Stimulated activated CD4-positive, alpha-beta T cell treated with anti-CD3 and anti-CD28 coated beads, Interleukin-1b, Interleukin-23, amount 100 ng/mL, for 1 hour (primary cell): ENCODE measurements at places on chromosomes 11 and 22.

- no peak for DNase-seq
Measured at GRCh38 chr11:76564364-76564763, 106.2 kb downstream of the LRRC32 start.

DNA sequence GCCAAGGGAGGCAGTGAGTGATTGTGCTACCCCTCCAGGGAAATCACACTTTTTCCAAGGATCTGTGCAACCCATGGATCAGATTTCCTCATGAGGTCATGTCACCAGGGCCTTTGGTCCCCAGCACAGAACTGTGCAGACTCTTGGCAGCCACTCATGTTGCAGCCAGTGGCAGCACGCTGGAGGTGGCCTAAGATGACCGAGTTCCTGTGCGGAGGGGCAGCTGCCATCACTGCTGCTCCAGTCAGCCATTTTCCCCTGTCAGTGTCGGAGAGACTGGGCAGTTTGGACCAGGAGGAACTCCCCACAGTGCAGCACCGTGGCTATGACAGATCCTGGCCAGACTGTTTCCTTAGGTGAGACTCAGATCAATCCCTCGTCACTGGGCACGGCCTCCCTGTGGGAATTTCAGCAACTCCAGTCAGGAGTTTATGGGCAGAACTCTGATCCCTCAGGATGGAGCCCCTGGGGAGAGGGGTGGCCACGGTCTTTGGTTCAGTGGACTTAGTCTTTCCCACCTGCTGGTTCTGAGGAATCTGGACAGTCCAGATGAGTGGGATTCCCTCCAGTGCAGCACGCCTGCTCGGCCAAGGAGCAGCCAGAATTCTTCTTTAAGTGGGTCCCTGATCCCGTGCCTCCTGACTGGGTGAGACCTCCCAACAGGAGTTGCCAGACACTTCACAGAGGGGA, 194.6 kb upstream of the CARD18 start:
- DNase-seq: no peak

DNA sequence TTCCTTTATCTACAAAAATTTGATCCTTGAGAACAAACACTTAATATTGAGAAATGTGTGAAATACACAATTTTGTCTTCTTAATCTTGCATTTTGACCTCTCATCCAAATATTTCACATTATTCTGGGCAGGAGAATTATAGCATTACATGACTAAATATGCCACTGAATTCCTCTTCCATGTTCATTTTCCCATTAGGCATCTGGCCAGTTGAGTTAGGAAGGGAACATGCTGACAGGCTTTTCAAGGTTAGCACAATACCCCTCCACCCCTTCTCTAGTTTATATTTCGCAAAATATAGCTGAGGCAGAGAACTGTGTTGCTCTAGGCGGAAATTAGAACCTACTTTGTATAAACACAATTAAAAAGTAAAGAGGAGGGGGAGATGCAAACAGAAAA, 271.7 kb upstream of the ZC3H12C start:
- no peak for DNase-seq

DNA sequence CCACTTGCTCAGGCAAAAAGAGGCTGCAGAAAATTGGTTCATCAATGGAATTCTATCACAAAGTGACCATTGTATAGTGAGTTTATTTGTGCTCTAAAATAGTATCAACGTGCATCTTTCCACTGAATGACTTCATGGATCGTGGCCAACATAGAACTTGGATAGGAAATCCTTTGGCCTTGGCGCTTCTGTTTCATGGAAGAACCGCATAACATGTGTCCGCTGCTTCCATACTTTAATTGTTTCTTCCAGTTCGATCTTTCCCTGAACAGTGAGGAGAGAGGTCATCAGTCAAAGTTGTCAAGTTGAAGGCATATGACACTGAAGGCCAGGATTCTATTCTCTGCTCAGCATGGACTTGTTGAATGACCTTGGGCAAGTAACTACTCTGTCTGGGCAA, 4.5 kb downstream of the NDUFA6 start:
- no peak for DNase-seq

GRCh38 chr11:86418917-86419316, 44.2 kb downstream of the CCDC81 start:
- DNase-seq: no peak

DNA sequence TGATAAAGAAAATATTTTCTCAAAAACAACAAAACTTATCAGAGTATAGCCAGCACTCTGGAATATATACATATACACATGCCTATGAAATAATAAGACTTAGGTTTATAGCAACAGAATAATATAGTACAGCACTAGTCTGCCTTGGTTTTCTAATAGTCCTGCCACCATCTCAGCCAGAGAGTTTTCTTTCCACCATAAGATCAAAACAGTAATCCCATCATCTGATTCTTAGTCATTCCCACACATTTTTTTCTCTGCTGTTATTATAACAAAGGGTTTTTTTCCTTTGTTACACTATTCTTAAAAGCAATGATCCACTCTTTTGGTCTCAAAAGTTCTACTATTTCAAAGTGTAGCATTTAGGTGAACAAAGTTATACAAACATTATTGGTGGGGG, 15.1 kb downstream of the MTMR2 start:
- DNase-seq: no peak

- no peak for DNase-seq
Measured at GRCh38 chr11:125214601-125215565, 50.3 kb downstream of the PKNOX2 start.

DNA sequence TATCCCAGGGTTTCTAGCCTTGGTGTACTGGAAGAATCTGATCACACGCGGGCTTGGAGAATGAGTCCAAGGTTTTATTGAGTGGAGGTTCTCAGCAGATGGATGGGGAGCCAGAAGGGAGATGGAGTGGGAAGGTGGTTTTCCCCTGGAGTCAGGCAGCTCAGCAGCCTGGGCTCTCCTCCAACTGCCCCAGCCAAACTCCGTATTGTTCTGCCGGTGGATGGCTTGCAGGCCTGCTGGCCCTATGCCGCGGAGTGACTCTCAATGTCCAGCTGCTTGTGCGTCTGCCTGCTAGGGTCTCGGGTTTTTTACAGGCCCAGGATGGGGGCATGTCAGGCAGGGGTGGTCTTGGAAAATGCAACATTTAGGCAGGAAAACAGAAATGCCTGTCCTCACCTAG, 162.4 kb upstream of the LMO1 start:
- DNase-seq: no peak

DNA sequence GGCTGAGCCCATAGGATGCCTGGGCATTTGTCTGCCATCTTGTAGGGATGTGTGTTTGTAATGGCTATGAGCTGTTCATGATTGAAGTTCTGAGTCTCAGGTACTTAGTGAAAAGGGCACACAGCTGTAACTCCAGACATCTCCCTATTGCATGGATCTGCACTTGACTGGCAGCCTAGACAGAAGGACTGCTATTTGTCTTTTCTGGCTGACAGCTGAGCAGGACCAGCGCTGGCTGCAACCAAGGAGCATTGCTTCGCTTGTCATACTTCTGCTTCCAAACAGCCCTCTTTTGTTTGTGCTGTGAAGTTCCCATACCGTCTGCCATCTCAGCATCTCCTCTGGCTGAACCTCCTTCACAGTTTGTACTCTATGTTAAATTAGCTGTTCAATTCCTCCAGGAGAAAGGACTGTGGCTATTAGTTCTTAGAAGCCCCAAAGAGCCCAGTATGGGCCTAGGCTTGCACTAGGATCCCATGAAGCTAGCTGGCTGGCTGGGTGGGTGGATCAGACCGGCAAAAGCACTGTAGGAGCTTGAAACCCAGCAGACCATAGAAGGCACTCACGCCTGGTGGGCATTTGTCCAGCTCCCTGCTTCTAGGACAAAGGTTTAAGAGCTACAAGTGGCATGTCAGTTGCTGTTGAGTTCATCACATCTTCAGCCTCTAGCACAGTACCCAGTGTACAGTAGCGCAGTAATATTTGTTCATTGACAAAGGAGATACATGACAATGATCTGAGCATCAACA, 20.4 kb downstream of the HIRA start:
- DNase-seq: no peak

- no peak for DNase-seq
Measured at GRCh38 chr22:19121631-19122142, 525 bp downstream of the DGCR2 start.

DNA sequence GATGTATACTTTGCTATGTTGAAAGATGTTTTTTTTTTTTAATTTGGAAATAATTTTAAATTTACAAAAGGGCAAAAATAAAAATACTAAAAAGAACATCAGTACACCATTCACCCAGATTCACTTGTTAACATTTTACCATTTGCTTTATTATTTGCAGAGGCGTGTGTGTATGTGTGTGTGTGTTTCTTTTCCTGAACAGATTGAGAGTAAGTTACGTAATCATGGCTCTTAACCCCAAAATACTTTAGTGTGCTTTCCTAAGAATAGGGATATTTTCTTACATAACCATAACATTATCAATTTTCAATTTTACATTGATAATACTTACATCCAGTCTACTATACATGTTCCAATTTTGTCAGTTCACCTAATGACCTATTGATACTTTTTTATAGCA, 91.5 kb upstream of the HORMAD2 start:
- no peak for DNase-seq

DNA sequence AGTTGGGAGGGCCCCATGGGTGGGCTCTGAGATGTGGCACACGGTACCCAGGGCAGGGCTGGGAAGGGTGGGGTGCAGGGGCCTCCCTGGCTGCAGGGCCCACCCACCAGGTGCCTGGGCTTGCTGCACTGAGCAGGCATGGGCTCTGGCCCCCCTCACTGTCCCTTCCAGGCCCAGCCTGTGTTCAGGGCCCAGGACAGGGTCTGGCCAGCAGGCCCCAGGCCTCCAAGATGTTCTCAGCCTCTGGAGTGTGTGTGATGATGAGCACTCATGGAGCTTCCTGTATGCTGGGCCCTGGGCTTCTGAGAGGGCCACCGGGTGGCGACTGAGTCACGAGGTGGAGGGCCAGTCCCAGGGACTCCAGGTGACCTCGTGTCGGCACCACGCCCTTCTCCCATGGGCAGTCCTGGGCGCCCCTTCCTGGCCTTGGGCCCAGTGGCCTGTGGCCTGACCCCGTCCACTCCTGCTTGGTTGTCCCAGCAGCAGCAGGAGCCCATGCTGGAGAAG, 55.9 kb upstream of the CCDC188 start:
- DNase-seq: no peak

DNA sequence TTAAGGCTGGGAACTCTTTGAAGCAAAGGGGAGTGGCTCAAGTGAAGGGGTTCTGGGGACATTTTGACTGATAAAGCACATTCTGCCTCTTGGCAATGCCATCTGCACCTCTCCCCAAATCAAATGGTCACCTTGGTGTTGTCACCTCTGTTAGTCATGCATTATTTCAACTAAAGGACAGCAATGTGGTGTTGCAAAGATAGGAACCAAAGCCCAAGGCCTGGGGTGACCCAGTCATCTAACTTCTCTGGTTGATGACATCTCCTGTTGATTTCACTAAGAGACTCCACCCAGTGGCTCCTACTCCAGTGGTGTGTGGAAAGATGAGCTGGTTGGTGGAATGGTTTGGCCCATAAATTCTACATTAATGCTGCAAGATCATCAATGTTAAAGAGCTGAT, 7.8 kb upstream of the MS4A1 start:
- DNase-seq: no peak

- DNase-seq: no peak
Measured at GRCh38 chr11:31651822-31652221, 142.3 kb downstream of the ELP4 start.

GRCh38 chr11:124892146-124892545, 5.5 kb downstream of the ROBO4 start:
- no peak for DNase-seq

- DNase-seq: no peak
Measured at GRCh38 chr11:134737563-134738510, 325.8 kb upstream of the B3GAT1 start.

DNA sequence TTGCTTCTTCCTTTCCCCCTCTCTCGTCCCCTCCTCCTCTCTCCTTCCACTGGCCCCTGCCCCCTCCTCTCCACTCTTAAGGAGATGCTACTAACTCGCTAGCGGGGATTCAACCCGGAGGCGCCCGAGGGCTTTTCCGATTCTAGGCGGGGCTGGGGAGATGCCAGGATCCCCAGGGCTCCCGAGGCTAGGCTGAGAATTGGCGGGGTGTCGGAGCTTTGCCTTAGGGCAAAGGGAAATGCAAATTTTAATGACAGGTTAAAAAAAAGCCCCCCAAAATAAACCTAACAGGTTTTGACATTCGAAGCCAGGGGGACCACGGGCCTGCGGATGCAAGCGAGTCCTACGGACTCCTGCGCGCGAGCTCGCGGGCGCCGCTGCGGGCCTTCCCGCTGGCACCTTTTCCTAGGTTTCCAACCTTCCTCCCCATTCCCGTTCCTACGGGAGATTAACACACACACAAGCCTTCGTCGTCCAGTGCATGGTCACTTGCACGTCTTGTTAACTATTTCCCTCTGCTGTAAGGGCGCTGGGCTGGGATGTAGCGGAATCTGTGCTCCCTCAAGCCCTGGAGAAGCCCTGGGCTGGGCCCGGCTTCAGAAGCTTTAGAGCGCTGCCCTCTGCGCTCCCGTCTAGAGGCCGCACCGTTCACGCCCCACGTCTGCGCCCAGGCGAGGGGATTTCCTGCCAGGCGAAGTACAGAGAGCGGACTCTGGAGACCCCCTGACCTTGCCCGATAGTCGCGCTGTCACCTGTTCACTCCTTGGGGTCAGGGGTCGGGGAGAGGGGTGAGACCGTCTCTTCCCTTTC, 729 bp upstream of the ALX4 start:
- no peak for DNase-seq

DNA sequence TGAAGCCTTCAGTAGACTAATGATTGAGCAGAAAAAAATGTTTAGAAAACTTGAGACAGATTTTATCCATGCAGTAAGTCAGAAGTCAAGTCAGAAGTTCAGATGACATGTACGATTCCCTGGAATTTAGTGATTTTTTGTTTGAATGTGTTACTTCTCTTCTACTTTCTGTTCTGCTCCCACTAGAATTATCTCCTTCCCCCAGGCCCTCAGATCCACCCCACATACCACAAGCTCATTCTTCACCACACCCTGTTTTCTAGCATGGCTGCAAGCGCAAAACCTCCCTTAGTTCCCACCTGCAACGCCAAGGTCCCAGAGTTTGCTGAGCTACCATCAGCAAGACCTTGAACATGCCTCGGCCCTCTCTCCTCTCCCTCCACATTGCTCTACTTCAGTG, 64.1 kb downstream of the KCNJ1 start:
- DNase-seq: no peak

DNA sequence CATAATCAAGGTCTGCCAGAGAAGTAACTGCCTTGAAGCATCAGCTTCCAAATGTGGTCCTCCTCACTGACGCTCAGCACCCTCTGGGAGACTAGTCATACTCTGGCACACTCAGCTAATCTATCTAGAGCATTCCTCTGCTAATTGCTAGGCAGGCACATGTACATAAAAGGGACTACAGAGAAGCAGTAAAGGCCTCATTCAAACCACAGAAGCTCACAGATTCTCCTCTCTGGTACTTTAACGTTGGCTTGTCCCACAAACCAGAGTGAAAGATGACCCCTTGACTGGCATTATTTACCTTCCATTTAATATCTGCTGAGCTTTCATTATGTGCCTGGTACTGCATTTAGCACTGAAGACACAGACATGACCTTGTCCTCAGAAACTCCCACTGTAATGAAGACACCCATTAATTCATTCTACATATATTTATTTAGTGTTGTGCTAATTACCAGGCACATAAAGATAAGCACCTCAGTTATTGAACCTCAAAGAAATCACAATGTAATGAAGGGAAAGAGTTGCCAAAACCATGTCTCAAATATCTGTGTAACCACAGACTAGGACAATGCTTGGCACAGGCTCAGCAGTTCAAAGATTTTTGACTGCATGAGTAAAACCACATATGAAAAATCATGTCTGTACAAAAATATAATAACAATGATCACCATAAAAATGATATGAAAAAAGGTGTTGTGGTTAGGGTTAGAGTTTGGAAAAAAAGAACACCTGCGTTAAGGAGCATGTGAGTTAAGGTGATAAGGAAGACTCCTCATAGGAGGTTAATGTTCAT, 550.4 kb downstream of the DLG2 start:
- DNase-seq: no peak
